Stimulated activated CD8-positive, alpha-beta memory T cell treated with anti-CD3 and anti-CD28 coated beads, Interleukin-12 subunit alpha, Interleukin-12 subunit beta, amount 100 ng/mL, for 4 hours (primary cell): ENCODE measurements at places on chromosomes 3 and 15.

- DNase-seq: no peak
These were observed 404.2 kb upstream of the EPHA6 start for GRCh38 chr3:96410006-96410730.

DNA sequence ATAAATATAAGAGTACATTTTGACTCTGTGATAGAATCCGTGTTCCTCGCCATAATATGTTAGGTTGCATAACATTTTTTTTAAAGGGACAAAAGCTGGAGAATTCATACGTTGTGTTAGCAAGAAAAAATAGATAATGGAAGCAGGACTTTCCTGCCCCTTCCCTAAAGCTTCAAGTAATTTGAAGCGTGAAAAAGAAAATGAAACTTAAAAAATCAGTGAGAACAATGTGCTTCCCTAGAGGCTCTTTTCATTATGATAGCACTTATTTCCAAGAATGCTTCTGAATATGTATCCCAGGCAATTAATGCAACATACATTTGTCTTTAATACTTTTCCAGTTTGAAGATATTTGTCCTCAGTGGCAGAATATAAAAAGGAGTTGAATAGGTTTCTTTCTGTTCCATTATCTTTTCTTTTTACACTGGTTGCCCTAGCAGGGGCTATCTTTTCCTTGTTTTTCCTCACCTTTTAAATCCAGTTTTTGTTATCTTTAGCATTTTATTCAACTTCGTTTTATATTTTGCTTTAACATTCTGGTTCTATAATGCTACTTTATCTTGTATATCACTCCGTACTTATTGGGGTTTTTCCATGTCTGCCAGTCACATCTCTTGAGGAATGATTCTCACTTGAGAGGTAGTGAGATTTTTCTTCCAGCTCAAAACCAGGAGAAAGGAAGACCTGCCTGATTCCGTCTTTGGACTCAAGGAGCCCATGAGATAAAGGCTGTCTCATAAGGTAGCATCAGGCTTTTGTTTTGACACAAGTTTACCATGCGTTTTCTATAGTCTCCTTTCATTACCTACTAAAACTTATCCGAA, 113.8 kb downstream of the MBNL1 start:
- DNase-seq: no peak

DNA sequence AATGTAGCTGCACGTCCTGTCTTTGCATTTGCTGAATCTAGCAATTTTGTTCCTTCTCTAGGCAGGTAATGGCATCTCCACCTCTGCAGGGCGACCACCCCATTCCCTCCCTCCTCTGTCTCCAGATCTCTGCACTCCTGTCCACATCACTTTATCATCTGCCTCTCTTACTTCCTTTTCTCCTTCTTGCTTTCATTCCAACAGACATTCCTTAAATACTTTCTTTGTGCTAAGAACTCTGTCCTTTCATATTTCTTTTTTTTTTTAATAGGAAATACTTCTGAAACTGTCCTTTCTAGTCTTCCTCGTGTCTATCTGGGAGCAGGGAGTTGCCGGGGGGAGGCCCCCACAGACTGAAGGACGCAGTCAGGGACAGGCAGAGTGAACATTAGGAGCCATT, 7.2 kb downstream of the ITIH3 start:
- no peak for DNase-seq

- no peak for DNase-seq
These were observed 94.1 kb upstream of the MRPL3 start for GRCh38 chr3:131596884-131597283.

DNA sequence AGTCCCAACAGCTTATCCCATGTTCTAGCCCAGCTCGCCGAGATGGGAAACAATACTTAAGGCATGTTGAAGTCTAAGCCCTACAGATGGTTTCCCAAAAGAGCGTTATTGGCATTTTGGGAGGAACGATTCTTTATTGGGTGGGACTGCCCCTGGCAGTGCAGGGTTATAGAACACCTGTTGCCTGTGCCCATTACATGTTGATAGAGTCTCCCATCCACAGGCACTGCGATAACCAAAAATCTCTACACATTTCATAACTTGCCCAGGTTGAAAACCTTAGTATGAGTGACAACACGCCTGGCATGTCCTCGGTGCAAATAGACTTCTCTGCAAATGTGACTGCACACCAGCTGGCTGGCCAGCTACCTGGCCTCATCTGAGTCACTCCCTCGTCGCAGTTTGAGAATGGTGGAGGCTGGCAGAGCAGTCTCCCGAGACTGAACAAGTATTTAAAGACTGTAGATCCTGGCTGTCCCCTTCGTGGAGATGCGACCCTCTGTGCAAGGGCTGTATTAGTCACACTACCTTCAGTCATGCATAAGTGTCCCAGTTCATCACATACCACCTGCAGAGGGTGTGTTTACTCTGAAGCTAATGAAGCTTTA, 18.7 kb downstream of the ZNF80 start:
- no peak for DNase-seq

GRCh38 chr15:43913026-43913780, 86.4 kb downstream of the WDR76 start:
- DNase-seq: no peak

GRCh38 chr3:23495507-23495906, 292.4 kb downstream of the UBE2E2 start:
- DNase-seq: no peak

DNA sequence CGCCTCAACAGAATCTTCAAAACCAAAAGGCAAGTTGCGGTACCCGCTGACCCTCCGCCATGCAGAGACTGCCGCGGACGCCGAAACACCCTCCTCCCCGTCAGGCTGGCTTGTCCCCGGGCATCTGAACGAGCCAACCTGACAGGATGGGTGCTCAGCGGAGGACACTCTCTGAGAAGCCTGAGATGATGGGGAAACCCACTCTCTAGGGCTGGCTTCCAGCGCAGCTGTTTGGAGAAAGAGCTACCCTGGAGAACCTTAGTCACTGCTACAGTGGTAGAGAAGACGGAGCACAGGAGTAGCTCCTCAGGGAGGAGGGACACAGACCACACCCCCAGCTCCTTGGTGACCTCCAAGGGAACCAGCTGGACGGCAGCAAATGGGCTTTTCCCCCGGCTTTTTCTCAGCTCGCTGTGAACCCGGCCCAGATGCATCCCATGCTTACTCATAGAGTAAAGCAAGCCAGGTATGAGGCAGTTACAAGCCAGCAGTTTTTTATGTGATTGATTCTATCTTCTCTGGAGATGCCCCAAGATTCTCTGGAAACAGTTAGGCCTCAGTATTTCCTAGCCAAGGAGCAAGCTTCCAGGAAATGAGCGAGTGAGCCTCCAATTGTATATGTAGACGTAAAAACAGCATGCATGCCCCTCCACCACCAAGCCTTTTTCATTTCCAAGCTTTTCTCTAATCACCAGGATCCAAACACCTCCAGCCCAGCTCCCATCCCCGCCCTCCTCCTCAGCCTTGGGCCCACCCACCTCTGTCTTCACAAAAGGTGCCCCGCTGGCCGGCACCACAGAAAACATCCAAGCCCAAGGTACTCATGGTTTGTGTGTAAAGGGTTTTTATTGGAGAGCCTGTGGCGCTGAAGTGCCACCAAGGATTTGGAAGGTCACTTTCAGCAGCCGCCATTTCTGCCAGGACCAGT, 38.7 kb downstream of the FAM174B start:
- DNase-seq: no peak

DNA sequence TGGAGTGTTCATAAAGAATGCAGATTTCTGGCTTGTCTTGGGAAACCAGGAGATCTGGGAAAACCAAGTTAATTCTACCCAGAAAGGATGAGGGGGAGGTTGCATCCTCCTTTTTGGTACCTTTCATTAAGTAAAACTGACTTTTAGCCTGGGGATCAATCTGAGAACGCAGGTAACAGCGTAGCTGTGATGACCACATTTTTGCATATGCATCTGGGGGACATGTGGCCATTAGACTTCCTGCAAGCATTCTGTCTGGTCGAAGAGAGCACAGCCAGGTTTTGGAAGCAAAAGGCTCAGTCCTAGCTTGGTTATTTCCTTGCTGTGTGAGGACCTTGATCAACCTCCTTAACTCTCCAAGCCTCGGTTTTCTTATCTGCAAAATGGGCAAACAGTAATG, 145.2 kb downstream of the SHQ1 start:
- no peak for DNase-seq
